Osteoblast (primary cell): ENCODE measurements at places on chromosomes 1 and 21. TPM values are rescaled to one million over a fixed set of nuclear protein-coding genes. Genes with fewer than 3 reads are reported as not detected.

The LAMB3 gene
- 5.4 and 9.7 TPM in 2 replicates for total RNA-seq

The BEND5 gene
- 0.72 and 1.2 TPM in 2 replicates for total RNA-seq

The FOXO6 gene
- total RNA-seq: not detected in 2 replicates

The CBR3 gene
- total RNA-seq: 17.4 and 22.7 TPM in 2 replicates

The OR2W3 gene
- 1.1 TPM in 1 of 2 replicates, not detected in the other for total RNA-seq

The CD48 gene
- total RNA-seq: under 0.01 TPM in 1 of 2 replicates, not detected in the other

The CFHR2 gene
- total RNA-seq: not detected in 2 replicates

GRCh38 chr21:25790122-25790877, 55.5 kb downstream of the GABPA start:
- no peaks in the 10 kb centered on the region for H3K36me3 ChIP-seq
- no peak overlapping the region for H3K27ac ChIP-seq
- peak overlapping the region; percentile 70 for H3K4me3 ChIP-seq

DNA sequence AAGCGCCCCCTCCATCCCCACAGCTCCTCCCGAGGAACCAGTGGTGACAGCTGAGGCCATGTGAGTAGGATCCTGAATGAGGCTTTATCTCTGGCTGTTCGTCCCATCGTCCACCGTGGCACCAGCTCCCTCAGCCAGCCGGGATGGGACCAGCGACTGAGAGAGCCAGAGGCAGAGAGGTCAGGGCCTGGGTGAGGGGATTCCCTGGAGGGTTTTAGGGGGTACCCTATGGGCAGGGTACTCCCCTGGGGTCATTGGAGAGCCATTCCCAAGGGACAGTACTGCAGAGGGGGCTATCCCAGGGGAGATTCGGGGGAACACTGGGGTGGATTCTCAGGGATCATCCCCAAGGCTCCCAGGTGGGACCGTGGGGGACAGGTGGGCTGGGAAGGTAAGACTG, 2.4 kb downstream of the TMEM125 start:
- H3K4me1 ChIP-seq: no peaks in the 10 kb centered on the region
- peaks cover 11% of the 10 kb centered on the region for H3K27me3 ChIP-seq
- H3K36me3 ChIP-seq: no peaks in the 10 kb centered on the region
- no peak overlapping the region for H3K27ac ChIP-seq
- H3K4me3 ChIP-seq: no peak overlapping the region
- no peak for DNase-seq

- peaks cover 36% of the 10 kb centered on the region for H3K36me3 ChIP-seq
- no peak overlapping the region for H3K4me3 ChIP-seq
- no peak overlapping the region for H3K27ac ChIP-seq
Measured at GRCh38 chr21:32733356-32733755, 5.5 kb upstream of the SYNJ1 start.

- DNase-seq: peak; percentile 83
- H3K4me1 ChIP-seq: no peaks in the 10 kb centered on the region
- H3K4me3 ChIP-seq: no peak within 1 kb of the TSS
- H3K27ac ChIP-seq: no peak within 1 kb of the TSS
- no peaks in the 10 kb centered on the region for H3K36me3 ChIP-seq
Measured at GRCh38 chr1:1173793-1174415, at the start of gene TTLL10. TSS of gene TTLL10 (plus strand) at chr1:1173880. CDS start at chr1:1179216, 5,336 bp downstream.

DNA sequence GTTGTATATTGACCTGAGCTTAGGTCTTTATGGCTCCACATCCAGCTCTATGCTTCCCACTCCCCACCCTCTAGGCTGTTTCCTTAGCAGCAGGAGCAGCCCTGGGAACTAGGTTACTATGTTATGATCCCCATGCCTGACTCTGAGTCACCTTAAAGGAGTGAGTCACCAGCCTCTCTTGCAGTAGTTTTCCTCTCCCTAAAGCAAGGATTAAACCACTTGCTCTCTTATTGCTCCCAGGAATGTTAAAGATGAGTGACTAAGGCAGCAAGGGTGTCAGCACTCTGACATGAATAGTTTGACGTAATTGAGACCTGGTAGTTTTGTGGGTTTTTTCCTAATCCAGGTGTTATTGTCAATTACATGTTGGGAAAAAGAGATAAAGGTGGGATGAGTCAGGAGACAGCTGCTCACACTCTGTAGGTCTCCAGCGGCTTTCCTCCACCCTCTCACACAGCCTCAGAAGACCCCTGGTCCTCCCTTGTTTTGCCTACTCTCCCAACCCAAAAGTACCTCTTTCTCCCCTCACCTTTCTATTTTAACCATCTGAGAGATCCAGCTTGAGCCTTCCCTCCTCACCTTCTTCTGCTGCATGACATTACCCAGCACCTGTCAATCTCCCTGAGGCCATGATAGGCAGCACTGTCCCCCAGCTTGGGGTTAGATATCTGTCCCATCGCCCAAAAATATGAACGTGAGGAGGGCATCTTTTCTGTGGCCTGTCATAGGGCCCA, 369.1 kb upstream of the VAMP3 start:
- no peak overlapping the region for H3K4me3 ChIP-seq
- no peaks in the 10 kb centered on the region for H3K27me3 ChIP-seq
- H3K4me1 ChIP-seq: peaks cover 5% of the 10 kb centered on the region
- DNase-seq: peak; percentile 97

DNA sequence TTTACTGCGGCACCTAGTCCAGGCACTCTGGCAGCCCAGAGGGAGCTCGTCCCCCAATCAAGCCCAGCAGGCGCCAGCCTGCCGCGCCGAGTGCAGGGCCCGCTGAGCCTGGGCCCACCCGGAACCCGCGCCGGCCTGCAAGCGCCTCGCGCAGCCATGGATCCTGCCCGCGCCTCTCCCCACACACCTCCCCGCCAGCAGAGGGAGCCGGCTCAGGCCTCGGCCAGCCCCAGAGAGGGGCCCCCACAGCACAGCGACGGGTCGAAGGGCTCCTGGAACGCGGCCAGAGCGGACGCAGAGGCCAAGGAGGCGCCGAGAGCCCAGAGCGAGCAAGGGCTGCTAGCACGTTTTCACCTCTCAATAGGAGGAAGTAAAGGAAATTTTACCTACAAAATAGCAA, 767.0 kb downstream of the MRPL39 start:
- H3K27ac ChIP-seq: no peak overlapping the region
- H3K4me1 ChIP-seq: no peaks in the 10 kb centered on the region
- DNase-seq: no peak
- no peaks in the 10 kb centered on the region for H3K27me3 ChIP-seq
- H3K4me3 ChIP-seq: no peak overlapping the region
